ENCODE measurements at places on chromosomes 5 and 9. TPM values are rescaled to one million over a fixed set of nuclear protein-coding genes. Genes with fewer than 3 reads are reported as not detected.

Gene APBA1
- 4.2 TPM for total RNA-seq

Gene GRAMD2B
- 47.4 TPM for total RNA-seq

- no peak for DNase-seq
Measured at GRCh38 chr5:152568016-152568415, 162.9 kb upstream of the NMUR2 start.

GRCh38 chr9:1461812-1462211 is 411.7 kb downstream of the DMRT2 start:
- no peak for DNase-seq

GRCh38 chr9:35791297-35791921 is at the start of gene NPR2:
Gene NPR2, plus strand, starts transcription at chr9:35791591. Its CDS starts 818 bp downstream, at chr9:35792409.
- DNase-seq = peak; percentile 75

DNA sequence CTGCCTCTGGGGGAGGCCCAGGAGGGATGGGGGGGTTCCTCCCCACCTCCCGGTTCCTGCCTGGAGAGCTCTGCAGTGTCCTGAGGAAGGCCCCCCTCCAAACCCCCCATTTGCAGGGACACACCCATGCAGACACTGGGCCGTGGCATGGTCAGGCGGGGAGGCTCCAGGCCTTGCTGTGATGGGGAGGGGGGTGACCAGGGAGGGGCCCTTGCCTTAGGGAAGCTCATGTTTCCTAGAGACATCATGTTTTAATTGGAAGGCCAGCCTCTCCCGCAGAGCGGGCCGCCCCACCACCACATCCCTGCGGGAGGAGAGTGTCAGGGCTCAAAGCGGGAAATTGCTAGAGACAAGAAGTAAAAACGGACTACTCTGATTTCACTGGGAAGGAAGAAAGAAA is 12.0 kb downstream of the PRRX2 start:
- DNase-seq = no peak
